ENCODE measurements at places on chromosomes 1 and 21.

GRCh38 chr1:39962450-39962825, 7.5 kb downstream of the MFSD2A start:
- DNase-seq = no peak

GRCh38 chr1:77514921-77515776, 167.3 kb downstream of the ZZZ3 start:
- no peak for DNase-seq

DNA sequence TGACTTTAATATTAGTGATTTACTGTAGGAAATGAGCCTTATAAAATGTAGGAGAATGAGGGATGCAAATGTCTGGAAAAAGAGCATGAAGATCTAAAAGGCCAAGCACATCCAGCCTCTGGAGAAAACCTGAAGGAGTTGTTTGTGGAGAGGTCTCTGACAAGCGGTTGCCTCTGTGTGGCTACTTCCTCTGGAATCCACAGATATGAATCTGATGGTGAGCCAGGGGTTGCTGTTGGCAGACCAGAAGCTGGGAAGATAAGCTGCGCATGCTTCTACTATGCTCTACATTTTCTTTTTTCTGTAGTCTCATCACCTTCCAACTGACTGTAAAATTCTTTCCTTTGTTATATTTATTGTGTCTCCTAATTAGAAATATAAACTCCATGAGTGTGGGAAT, 248.6 kb downstream of the OLFM3 start:
- DNase-seq = no peak

GRCh38 chr1:246726255-246726679, 2.1 kb downstream of the SCCPDH start:
- peak; percentile 50 for DNase-seq

DNA sequence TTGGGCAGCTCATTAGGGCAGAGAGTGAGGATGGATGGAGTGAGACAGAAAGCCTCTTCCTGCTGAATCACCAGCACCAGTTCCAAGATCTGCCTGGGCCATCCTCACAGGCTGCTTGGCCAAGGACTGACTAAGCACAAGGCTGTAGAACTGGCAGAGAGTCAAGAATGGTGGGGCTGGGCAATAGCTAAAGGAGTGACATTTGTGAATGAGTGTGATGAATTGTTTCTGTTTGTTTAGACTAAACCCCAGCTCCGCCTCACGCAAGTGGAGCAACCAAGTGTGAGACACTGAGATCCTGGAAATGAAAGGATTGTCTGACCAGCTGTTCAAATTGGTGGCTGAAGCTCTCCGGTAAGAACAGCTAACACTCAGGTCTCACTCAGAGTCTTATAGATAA, 38.6 kb downstream of the BRINP2 start:
- no peak for DNase-seq

- no peak for DNase-seq
Measured at GRCh38 chr1:13628218-13628617, 44.6 kb downstream of the PDPN start.

GRCh38 chr1:64183395-64184002, 19.9 kb upstream of the UBE2U start:
- DNase-seq = no peak

- peak; percentile 1 for DNase-seq
Measured at GRCh38 chr1:210132582-210132981, 100.0 kb upstream of the SERTAD4 start.

DNA sequence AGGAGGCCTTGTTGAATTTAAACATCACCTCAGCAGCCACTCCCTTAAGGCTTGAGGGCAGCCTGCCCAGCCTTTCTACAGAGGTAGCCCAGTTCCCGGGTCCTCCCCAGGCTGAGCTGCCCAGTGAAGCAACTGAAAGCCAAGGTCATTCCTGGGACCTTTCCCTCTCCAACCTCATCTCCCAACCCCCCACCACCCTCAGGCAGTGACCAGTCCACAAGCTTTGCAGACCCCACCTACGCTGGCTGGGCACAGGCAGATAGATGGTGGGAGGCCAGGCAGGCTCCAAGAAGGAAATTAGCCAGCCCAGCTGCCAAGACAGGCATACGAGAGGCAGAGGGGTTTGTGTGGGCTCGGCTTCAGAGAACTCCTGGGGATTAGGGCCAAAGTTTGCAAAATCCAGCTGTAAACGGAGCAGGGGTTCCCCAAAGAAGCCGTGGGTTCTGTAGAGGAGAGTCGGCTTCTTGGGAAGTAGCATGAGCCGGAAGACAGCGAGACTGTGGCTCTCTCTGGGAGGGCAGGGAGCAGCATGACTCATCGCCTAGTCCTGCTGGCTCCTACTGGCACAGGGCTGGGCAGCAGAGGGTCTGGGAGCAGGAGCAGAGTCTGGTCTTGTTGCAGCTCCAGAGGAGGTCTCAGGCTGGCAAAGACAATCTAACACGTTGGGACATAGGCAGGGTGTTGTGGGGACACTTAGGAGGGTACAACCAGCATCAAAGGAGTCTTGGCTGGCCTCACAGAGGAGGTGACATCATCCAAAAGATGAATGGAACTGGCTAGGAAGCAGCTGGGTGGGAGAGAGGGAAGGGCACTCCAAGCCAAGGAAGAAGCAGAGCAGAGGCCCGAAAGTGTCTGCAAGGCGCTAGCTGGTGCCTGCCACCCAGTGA, 2.8 kb upstream of the ZC3H12A start:
- DNase-seq = peak; percentile 88

- no peak for DNase-seq
Measured at GRCh38 chr1:2110191-2110737, 60.1 kb downstream of the PRKCZ start.
